ENCODE measurements at places on chromosomes 3 and 15.

DNA sequence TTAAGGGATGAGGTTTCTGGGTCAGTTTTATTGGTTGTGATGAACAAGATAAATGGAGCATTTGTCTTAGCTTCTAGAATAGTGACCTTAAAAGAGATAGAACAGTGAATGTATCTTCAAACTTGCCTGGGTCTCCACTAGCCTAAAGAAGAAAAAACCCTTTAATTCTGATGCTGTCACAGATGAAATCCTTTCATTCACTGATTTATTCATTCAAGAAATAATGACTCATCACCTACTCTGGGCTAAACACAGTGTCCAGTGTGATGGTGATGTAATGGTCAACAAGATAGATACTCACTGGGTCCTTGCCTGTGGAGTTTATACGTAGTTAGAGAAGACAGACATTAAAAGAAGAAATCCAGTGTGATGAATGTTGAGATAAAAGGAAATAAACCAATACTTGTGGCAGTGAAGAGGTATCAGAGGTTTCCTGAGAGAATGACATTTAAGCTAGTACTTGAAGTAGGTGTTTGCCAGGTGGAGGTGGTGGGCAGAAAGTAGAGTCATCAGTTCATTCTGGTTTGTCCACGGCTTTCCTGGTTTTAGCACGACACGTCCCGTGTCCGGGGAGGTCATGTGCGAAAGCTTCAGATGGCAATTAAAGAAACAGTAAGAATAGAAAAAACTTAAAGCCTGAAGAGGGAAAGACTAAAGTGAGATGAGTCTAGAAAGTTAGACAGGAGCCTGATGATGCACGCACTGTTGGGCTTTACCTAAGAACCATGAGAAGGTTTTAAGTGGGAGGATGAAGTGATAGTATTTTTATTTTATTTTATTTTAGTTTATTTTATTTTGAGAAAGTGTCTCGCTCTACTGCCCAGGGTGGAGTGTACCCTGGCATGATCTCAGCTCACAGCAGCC is 18.5 kb downstream of the PAK2 start:
- peak; percentile 44 for DNase-seq

DNA sequence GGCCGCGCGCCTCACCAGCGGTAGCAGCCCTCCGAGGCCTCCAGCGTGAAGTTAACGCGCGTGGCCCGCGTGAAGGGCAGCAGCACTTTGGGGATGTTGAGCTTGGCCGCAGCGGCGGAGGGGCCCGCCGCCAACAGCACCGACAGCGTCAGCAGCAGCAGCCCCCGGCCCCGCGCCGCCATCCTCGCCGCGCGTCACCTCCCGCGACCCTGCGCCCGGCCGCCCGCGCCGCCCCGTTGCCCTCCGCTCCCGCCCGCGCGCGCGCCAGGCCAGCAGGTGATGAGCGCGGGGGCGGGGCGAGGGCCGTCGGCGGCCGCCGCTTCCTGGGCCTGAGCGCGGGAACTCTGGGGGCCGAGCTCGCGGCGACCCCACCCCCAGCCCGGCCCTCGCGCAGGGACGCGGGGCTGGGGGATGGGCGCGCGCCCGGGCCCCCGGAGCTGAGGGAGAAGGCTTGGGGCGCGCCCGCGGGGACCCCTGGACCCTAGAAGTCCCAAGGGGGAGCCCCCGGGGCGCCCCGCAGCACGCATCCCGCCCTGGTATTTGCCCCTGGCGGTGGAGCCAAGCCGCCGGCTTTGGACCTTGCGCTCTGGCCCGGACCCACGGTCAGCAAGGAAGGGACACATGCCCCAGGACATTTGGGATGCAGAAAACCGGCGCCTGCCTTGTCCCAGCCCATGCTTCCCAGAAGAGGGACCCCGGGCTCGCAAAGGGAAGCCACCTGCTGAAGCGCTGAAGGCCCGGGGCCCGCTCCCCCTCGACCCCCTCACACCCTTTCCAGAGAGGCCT is at the start of gene NUP210:
Gene NUP210, minus strand, starts transcription at position 278 of the 786 bp plus-strand sequence. Its CDS starts 96 bp downstream, at position 182.
- no peak for DNase-seq

DNA sequence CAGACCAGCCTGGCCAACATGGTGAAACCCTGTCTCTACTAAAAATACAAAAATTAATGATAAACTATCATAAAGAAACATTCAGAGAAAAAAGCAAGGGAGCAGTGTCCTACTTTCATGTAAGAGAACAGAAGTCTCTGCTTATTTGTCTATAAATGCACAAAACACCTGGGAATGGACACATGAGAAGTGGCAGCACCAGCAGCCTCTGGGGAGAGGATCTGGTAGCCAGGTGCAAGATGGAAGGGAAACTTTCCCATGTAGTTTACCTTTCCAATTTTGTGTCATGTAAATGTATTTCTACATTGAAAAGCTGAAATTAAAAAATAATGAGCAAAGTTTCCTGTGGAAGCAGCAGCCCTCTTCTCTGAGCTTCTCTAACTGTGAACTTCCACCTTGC is 18.8 kb downstream of the SCAP start:
- no peak for DNase-seq

GRCh38 chr3:172803489-172803888 is 53.0 kb downstream of the ECT2 start:
- no peak for DNase-seq

- DNase-seq: no peak
Measured at GRCh38 chr3:136730595-136731273, 21.4 kb downstream of the STAG1 start.

DNA sequence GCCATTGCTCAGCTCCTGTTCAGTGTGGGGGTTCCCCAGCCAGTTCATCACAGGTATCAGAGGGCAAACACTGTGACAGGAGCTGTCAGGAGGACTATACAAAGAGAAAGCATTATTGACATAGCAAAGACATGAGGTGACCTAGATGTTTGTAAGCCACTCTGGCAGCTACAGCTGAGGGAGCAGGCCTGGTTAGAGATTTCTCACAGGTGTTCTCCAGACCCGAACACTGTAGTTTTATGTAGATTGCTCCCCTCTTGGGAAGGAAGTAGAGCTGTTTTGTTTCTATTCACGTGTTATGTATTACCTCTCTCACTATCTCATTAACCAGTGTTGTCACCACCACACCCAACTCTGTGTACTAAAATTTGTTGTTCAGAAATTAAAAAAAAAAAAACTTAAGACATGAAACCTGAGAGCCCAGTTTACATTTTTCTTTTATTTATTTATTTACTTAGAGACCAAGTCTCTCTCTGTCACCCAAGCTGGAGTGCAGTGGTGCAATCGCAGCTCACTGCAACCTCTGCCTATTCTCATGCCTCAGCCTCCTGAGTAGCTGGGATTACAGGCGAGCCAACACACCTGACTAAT is 123.7 kb downstream of the RBPMS2 start:
- no peak for DNase-seq

- peak; percentile 20 for DNase-seq
Measured at GRCh38 chr3:98731720-98732285, 31.3 kb upstream of the ST3GAL6 start.

- peak; percentile 93 for DNase-seq
Measured at GRCh38 chr15:58498821-58499580, 67.2 kb downstream of the LIPC start.

DNA sequence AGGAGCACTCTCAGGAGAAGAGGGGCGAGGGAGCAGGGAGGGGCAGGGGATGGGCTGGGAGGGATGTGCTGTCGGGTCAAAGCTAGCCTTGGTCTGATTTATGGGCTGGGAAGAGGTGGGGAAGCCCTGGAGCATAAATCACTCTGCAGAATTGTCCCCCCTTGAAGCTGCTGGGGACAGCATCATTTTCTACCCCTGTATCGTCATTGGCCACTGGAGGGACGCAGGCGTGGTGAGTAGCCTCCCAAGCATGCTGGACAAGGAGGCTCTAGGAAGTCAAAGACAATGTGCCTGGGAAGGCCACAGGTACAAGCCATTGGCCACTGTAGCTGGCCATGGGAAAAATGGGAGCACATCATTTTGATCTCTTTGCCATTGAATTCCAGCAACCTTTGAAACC is 175.5 kb upstream of the CTDSPL start:
- DNase-seq: no peak

GRCh38 chr15:79184465-79184892 is 93.9 kb upstream of the RASGRF1 start:
- peak; percentile 57 for DNase-seq

DNA sequence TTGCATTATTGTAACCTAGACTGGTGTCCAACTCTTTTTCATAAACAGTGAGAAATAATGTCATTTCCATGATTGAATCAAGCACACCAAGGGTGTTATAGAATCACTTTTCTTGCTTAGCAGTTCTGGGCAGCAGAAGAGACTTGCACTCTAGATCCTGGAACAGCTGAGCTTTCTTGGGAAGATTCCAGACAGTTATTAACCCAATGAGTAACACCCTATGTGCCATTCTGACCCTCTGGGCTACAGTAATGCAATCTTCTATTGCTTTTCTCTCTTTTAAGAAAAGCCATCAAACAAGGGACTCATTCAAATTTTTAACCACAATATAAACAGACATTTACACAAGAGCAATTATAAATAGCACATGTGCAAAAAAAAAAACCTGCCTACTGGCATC is 39.3 kb upstream of the USP3 start:
- DNase-seq: peak; percentile 47

GRCh38 chr3:193614430-193614829 is 21.4 kb downstream of the OPA1 start:
- no peak for DNase-seq

DNA sequence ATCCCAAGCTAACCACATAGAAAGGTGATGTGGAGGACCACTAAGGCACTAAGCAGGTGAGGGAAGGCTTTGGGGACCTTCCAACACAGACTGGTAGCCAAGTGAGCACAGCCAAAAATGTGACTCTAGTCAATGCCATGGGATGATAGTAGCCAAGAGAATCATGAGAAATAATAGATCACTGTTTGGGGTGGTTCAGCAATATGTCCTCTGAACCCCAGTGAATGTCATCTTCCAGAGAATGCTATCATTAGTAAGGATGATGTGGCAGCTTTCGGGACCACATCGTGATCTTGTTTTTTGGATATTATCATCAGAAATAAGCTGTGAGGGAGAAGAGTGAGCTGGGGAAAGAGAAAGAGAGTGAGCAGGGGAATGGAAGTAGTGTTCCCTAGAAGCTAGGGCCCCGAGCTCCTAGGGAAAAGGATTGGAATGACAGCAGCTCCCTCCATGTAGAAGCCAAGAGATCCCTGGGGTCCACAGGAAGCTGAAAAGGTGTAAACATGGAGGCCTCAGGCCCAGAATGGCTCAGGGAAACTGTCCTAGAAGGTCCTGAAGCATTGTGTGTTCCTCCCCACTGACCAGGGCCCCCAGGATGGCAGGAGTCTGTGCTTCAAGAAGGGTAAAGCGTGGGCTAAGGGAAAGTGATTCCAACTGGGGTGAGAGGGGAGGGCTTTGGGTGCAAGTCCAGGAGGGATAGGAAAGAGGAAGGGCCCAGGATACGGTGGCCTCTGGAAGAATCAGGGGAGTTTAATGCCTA is 56.6 kb upstream of the KLF13 start:
- DNase-seq: no peak

DNA sequence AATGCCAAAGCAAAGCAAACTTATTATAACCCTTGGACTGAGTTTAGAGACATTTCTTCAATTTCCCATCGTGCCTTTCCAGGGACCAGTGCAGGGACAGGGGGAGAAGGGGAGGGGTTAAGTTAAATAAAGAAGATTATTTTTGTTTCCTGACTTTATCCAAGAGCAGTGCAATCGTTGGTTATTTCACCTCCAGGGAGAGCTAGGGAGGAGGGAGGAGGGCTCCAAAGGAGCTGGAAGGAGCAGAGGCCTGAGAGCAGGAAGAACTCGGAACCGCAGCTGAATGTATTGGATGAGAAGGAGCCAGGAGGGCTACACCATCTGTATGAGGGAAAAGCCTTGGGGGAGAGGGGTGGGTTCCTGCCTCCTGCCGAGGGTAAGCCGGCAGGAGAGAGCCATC is 20.7 kb downstream of the HAPLN3 start:
- DNase-seq: no peak

GRCh38 chr3:80297720-80298119 is 529.9 kb upstream of the ROBO1 start:
- no peak for DNase-seq

DNA sequence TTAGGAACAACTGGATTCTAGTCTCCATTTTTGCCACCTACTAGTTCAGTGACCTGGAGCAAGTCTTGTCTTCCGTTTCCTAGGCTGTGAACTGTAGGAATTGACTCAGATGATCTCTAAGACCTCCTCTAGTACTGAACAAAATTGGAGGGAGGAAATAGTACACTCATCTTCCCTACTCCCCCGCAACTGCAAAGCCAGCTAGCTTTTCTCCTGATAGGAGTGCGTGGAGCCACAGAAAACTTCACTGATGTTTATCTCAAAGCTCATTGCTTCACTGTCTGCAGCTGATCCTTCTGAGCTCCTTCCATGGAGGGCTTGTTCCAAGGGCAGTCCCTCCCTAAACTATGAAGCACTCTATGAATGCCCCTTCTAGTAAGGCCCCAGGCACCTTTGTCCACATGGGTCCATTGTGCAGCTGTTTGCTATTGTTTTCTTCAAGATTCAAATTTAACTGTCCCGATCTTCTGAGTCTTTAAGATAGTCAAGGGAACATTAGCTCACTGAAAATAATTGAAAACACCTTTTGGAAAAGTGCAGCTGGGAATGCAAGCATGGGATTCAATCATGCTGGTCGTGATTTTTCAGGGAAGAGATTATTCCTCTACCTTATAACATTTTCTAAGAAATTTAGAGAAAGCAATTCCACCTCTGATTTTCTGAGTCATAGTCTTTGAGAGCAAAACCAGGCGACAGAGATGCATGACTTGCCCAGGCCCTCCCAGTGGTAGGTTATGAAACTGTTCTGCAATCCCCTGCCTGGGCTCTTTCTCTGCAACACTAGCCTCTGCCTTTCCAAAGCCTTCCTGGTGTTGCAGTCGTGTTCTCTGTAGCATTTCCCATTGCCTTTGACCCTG is 24.3 kb downstream of the FILIP1L start:
- DNase-seq: peak; percentile 66
